ENCODE measurements at places on chromosomes 1 and 21. TPM values are rescaled to one million over a fixed set of nuclear protein-coding genes. Genes with fewer than 3 reads are reported as not detected.

SELP gene
- total RNA-seq: 21.0 TPM

TEX38 gene
- total RNA-seq: not detected

DNA sequence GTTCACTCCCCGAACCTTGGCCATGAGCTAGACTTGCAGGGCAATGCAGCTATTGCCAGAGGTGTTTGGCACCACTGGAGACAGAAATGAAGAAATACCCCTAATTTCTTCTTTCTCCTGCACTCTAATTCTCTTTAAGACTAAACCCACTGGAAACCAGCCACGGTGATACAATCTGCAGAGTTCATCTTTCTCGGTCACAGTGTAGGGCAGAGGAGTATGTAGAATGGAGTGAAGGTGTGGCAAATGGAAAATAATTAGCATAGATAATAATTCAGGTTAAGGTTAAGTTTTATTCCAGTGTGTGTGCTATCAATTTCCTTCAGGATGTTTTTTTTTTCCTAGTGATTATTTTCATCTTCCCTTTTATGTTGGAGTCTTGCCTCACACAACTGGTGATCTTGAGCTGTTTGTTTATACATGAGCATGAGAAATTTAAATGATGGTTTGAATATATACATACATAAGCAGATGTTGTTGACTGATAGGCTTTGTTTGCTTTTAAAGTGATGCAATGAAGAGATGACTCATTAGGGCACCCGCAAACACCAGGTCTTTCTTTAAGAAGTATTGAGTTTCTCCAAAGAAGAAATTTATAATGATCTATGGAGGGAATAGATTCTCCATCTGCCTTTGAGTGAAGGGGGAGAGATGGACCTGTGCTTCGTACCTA lies 81.9 kb downstream of the SPATA17 start:
- DNase-seq: no peak

GRCh38 chr1:12161324-12161661 lies 5.5 kb upstream of the TNFRSF1B start:
- DNase-seq: no peak

SLC6A9 gene
- 6.5 TPM for total RNA-seq

- no peak for DNase-seq
These were observed 187.8 kb upstream of the HP1BP3 start for GRCh38 chr1:20974951-20975350.

DNA sequence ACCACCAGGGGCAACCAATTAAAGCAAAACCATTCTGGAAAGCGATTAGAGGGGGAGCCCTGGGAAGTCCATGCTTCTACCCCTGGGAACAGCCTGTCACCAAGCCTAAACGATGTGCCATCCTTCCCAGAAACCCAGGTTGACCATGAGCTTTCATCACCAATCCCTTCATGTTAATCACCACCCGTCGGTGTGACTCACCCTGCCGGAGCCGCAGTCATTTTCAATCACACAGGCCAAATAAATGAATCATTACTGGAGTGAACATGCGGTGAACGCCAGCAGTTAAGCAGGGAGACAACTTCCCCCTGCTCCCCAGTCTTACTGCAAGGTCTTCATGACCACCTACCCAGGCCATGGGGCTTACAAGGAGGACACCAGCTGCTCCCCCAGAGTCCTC lies 308.8 kb downstream of the AJAP1 start:
- no peak for DNase-seq

DNA sequence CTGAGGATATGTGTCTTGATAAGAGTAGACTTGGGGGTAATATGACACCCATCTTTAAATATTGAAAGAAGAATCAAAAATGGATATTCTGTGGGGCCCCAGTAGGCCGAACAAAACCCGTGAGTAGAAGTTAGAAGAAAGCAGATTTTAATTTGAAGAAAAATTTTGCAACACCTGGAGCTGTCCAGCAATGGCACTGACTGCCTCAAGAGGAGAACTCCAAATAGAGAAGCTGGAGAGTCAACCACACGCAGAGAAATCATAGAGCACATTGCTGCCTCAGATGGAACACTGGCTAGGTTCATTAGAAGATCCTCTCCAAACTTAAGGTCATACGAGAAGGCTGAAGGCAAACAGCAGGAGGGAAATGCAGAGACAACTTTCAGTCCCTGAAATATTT lies 6.8 kb downstream of the NHLH1 start:
- no peak for DNase-seq

DNA sequence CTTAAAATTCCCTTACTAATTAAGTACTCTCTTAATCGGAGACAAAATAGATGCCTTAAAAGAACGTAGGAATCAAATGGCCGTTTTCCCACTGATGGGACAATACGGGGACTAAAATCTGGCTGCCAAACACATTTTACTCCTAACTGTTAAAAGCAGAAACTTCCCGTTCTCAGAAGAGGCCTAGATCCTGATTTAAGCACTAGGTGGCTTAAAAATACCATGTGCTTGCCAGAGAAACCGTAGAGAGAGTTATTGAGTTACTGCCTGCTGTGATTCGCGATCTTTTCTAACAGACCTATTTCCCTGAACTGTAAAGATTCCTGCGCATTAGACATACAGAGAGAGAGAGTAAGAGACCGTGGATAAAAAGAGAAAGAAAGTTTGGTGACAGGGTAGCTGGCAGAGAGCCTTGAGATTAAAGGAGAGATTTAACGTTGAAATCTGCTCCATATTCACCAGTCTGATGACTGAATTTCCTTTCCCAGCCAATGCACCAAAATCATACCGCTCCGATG lies 54.4 kb upstream of the STUM start:
- DNase-seq: no peak

MIXL1 gene
- not detected for total RNA-seq

GRCh38 chr1:28973596-28974421 lies 59.4 kb downstream of the EPB41 start:
- DNase-seq: no peak

DNA sequence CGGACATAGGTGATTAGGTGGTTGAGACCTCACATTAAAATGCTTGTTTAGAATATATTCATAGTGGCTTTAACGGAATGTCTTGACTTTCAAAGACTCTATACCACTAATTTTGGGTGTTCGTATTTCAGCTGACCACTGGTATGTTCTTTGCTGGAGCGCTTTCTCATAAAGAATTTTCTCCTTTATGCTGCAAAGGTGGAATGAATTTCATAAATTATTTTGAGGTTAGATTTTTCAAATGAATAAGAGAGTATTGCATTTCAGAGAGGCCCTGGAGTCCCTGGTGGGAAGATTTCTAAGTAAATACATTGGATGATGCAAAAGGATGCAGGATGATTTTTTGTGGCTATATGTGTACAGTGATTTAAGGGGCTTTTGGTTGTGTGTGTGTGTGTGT lies 55.8 kb downstream of the HUNK start:
- no peak for DNase-seq

FOXO6 gene
- total RNA-seq: 1.7 TPM

- DNase-seq: no peak
These were observed at the start of gene TACSTD2 for GRCh38 chr1:58576727-58577653. TACSTD2 (minus strand) TSS chr1:58577252; CDS start chr1:58577156, 96 bp downstream.

CFHR2 gene
- total RNA-seq: not detected

DNA sequence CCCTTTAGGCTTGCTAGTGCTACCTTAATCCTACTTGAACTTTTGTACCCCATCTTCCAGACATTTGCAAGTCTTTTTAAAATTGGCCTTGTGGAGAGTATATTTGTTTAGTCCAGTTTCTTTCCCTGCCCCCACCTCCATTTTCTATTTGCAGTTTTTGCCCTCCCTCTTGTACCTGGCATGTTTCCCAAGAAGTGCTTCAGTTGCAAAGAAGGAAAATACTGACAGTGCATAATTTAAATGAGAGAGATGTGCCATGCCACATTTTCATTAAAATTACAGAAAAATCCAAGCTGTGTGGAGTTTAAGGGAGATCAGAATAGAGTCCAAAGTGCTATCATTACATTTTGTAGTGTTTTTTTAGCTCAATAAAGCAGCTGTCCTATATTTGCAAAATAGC lies 150.0 kb upstream of the ADGRL2 start:
- DNase-seq: no peak

GRCh38 chr1:61842863-61843514 lies 100.7 kb downstream of the PATJ start:
- no peak for DNase-seq

BRINP2 gene
- 0.18 TPM for total RNA-seq

INSRR gene
- 0.40 TPM for total RNA-seq

- DNase-seq: no peak
These were observed 510.2 kb downstream of the KCNT2 start for GRCh38 chr1:196098000-196098399.

PIGK gene
- 32.5 TPM for total RNA-seq

DNA sequence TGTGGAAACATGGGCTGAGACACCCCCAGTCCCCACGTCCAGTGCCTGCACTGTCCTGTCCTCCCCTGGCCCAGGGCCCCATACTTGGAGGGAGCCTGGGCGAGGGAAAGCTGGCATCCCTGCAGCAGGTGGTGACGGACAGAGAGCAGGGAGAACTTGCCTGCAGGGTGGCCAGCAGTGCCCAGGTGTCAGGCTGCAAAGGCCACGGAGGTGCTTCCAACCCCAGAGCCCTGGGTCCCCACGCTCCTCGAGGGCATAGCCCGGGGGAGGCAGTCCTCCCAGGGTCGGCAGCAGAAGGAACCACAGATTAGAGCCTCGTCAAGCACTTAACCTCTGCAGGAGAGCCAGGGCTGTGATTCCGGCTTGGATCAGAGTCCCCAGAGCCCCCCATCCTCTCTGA lies 77.5 kb downstream of the ARHGEF16 start:
- DNase-seq: no peak

LRRC38 gene
- total RNA-seq: not detected

DNA sequence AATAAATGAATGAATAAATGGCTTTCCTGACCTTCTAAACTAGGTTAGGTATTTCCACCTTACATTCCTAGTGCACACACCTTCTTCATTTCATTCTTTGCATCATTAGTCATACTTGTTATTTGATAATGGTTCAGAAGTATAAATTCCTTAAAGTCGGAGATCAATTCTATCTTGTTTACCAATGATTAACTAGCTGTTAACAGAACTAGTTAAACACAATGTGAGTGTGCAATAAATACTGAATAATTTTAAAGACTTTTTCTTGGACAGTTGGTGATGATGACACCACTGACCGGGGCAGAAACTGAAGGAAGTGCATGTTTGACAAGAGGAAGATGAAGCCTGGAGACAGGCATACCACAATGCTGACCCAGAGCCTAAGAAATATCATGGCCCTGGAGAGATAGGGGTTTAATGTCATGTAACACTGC lies 207.1 kb upstream of the DEPDC1 start:
- no peak for DNase-seq

DNA sequence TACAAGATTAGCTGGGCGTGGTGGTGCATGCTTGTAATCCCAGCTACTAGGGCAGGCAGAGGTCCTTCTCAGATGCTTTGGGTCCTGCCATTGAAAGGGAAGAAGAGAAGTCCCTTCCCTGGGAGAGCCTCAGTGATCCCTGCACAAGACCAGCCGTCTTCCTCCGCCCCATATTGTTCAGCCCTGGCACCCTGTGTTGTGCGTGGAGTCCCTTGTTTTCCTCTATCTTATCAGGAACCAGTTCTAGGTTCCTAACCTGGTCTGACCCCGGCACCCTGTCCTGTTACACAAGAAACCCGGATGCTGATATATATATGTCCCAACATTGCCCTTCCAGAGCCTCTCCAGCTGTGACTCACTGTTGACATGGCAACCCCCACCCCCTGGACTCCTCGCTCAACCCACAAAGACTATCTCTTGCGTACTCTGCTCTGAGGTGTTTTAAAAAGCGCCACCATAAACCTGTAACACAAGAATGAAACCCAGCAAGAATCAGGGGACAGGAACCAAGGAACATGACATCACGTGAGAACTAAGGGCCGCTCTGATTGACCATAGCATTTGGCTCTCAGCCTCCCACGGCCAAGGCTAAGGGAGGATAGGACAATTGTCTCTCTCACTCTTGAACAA lies 4.8 kb downstream of the MX2 start:
- peak; percentile 56 for DNase-seq

GRCh38 chr1:179558078-179558477 lies 17.7 kb downstream of the NPHS2 start:
- no peak for DNase-seq

TFF3 gene
- 6.1 TPM for total RNA-seq

- no peak for DNase-seq
These were observed 1377.7 kb upstream of the ADGRL4 start for GRCh38 chr1:80384083-80384830.

GRCh38 chr1:14599800-14600199 lies 1.3 kb downstream of the KAZN start:
- no peak for DNase-seq

OR2L3 gene
- 0.13 TPM for total RNA-seq

GRCh38 chr1:192443616-192444015 lies 126.8 kb downstream of the RGS21 start:
- no peak for DNase-seq

S100A9 gene
- 225 TPM for total RNA-seq

- no peak for DNase-seq
These were observed 298.5 kb upstream of the PROX1 start for GRCh38 chr1:213689260-213689659.

DNA sequence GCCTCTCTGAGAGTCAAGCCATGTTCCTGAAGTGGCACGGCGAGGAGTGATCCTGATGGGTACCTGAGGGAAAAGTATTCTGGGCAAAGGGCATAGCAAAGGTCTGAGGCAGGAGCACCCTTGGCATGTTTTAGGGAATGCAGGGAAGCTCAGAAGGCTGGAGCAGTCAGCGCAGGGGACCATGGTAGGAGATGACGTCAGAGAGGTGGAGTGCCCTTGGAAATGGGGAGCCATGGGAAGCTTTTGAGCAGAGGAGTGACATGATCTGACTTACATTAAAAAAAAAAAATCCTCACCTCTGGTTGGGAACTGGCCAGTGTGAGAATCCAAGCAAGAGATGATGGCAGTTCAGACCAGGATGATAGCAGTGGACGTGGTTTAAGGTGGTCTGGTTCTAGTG lies 37.2 kb downstream of the PDPN start:
- no peak for DNase-seq

GRCh38 chr1:155947292-155947691 lies 5.9 kb downstream of the RXFP4 start:
- no peak for DNase-seq

DNA sequence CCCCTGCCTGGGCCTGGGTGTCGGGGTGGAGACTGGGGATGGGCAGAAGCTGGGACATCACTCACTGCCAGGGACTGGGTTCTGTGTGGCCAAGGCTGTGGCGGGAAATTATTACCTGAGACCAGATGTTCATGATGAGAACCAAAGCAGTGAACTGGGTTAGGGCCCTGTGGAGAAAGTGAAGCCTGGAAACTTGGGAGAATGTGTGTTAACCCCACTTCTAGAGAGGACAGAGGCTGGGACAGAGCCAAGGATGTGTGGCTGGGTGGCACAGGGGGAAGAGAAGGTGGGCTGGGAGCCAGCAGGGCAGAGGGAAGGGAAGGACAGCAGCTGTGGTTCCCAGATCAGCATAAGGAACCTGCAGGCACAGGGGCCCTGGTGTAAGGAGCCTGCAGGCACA lies 31.3 kb downstream of the CNIH3 start:
- DNase-seq: no peak

DNA sequence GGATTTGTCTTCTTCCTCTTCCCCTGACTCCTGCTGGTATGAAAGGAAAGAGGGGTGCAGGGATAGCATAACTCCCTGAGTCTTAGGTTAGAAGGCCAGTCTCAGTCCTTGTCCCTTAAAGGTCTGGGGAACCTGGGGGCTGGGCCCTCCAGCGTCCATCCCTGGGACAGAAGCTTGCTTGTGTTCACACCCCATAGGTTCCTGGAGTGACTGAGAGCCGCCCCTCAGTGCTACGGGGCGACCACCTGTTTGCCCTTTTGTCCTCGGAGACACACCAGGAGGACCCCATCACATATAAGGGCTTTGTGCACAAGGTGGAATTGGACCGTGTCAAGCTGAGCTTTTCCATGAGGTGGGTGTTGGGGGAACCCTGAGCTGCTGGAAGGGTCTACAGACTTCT lies 13.1 kb downstream of the RHOC start:
- DNase-seq: no peak

GRCh38 chr21:36608041-36608896 lies 90.6 kb upstream of the SIM2 start:
- DNase-seq: no peak
